ENCODE measurements at places on chromosomes 11 and 22.

DNA sequence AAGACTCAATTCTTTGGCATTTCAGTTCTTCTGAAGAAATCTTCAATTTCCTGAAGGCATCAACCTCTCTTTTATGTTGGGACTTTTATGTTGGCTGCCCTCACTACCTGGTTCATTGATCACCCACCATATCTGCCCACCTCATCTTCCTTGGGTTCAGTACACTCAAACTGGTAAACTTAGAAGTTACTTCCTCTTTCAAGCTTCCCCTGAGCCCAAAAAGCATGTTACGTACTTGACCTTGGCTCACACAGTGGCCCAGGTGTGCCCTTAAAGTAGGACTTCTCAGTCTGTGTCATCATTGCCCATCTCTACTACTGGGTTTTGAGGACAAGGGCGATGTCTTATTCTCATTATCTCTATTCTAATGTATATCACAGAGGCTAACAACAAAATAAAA lies 86.1 kb downstream of the GRIA4 start:
- no peak for DNase-seq

GRCh38 chr11:132531921-132532320 lies 1000.4 kb downstream of the OPCML start:
- no peak for DNase-seq

DNA sequence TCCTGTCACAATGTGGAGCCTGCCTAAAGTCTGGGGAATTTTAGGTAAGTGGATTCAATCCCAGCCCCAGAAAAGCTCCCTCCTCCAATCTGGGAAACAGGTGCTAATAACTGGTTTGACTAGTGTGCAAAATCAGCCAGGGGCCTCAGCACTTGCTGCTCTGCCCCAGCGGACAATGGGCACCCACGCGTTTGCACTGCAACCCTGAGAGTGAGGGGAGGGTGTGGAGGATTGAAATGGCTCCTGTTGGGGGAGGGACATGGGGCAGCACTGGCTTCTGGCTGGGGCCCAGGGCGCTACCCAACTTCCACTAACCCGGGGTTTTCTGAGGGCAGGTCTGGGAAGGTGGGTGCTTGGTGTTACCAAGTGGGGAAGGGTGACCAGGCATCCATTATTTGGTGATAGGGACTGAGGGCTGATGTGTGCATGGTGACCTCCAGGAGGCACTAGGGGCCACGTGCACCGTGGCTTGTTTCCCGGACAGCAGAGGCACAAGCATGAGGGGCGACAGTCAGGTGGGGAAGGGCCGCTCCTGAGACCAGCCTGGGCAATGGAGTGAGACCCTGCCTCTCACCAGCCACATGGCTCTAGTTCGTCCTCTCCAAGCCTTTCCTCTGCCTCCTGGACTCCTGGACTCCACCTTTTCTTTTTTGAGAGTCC lies 4.3 kb upstream of the PNPLA5 start:
- no peak for DNase-seq

- DNase-seq, result peak; percentile 32
These were observed 3.8 kb upstream of the CYB5R2 start for GRCh38 chr11:7677071-7677470.

- no peak for DNase-seq
These were observed 143.3 kb downstream of the WNT7B start for GRCh38 chr22:45833613-45834012.

GRCh38 chr22:49340406-49340805 lies 487.3 kb downstream of the BRD1 start:
- no peak for DNase-seq

GRCh38 chr22:31295831-31296657 lies 3.8 kb upstream of the PIK3IP1 start:
- DNase-seq, result no peak

DNA sequence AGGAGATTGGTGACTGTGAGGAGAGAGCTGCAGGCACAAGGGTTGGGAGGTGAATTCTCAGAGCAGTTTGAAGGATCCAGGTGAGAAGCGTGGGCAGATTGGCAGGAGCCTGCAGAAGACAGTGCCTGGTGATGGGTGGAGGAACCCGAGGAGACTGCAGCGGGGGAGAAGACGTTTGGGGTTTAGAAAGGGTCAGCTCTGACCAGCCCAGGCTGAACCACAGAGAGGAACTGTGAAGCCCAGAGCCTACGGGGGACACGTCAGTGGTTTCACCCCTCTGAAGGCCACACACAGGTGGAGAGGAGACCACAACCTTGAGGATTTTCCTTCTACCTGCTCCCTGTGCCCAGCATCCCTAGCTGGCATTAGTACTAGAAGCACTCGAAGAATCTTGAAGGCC lies 154.8 kb upstream of the TBCEL start:
- DNase-seq, result no peak
